ENCODE measurements at places on chromosomes 2 and 18.

GRCh38 chr2:135744760-135745314 lies 3.2 kb downstream of the UBXN4 start:
- no peak for DNase-seq

DNA sequence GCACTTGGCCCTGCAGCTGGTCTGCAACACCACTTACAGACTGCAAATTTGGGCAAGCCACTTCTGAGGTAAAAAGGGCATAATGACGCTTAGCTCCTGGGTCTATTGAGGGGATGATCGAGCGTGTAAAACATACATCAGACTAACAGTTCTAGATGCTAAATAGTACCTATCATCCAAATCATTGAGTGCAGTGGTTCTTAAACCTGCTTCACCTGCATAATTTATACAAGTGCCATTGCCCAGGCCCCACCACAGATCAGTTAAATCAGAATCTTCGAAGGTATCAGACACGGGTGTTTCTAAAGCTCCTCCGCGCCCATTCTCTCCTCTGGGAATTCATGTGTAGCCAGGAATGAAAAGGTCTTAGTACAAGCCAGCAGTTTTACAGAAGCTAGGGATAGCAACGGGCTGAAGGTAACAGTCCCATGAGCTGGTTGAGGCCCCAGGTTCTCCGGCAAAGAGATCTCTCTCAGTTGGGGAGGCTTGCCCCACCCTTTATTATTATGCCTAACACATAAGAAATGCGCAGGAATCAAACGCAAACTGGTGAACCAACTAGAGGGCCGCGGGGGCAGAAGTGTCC lies 737 bp upstream of the RNF181 start:
- DNase-seq, result no peak

DNA sequence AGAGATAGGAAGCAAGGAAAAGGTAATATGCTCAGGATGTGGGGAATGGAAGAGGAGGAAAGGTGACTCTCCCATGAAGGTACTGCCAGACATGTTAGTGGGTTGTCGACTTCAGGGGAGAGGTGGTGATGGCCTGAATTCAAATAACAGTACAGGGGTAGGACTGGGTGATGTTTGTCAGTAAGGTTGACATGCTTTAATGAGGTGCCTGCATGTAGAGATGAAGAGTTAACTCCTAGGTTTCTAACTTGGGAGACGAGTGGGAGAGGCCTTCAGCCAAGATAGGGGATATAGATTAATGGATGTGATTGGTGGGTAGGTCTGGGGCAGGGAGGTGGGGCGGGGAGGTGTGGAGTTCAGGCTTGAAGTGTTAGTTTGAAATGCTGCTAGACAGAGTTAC lies 2.6 kb downstream of the NAPG start:
- DNase-seq, result no peak

GRCh38 chr18:6255886-6256285 lies 158.8 kb downstream of the L3MBTL4 start:
- no peak for DNase-seq

DNA sequence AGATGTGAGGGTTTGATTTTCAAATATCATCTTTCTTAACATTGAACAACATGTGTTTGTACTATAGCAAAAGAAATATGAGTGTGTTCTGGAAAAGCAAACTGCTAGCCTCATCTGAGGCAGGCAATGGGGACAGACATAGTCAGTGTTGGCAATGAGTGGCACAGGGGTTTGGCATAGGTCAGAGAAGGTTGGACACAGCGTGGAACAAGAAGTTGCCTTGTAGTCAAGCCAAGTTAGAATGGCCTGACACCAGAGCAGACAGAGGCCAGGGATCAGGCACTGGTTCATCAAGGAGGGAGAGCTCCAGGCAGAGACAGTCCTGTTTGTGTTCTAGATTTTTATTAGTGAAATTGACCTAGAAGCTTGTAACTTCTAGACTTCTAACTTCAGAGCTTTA lies 100.8 kb upstream of the TANK start:
- no peak for DNase-seq

DNA sequence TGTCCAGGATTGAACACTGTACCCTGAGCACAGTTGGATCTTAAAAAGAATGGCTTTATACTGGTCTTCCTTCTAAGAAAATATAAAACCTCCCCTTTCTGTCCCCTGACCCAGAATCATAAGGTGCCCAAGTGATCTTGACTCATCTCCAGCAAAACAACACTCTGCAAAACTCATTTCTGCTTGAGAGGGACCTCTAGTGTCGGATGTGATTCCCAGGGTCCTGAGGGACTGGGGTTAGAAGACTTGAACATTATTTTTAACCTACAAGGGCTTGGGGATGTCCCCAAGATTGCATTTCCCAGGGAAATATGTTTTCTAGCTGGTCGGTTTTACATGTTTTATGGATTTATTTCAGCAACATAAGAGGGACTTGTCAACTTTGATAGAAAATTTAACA lies 1318.5 kb upstream of the CELF4 start:
- DNase-seq, result no peak

DNA sequence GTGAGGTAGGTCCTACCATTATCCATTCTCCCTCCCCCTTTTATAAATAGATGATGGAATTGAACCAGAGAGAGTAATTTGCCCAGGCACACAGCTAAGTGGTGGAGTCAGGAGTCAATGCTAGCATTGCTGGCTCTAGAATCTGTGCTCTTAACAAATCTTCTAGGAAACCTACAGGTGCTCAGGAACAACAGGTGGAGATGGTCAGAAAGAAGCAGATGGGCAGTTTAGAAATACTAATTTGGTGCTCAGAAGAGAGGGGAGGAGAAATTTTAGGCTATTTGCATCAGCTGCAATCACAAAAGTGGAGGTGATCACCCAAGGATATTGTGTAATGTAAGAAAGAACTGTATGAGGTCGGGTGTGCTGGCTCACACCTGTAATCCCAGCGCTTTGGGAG lies 219.4 kb upstream of the SMAD7 start:
- no peak for DNase-seq

- no peak for DNase-seq
Observed at GRCh38 chr18:42882122-42882521, 233.4 kb downstream of the RIT2 start.

DNA sequence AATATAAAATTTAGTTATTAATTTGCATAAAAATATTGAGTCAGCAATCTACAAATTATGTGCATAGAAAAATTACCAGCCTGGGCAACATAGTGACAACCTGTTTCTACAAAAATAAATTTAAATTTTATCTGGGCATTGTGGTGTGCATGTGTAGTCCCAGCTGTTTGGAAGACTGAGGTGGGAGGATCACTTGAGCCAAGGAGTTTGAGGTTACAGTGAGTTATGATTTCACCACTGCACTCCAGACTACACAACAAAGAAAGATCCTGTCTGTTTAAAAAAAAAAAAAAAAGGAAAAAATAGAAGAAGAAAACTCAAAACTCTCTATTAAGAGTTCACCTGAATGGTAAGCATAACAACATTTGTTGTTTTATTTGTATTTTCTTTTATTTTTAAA lies 1048.4 kb upstream of the CDH2 start:
- no peak for DNase-seq

GRCh38 chr2:55916473-55917049 lies 7.0 kb downstream of the EFEMP1 start:
- no peak for DNase-seq

DNA sequence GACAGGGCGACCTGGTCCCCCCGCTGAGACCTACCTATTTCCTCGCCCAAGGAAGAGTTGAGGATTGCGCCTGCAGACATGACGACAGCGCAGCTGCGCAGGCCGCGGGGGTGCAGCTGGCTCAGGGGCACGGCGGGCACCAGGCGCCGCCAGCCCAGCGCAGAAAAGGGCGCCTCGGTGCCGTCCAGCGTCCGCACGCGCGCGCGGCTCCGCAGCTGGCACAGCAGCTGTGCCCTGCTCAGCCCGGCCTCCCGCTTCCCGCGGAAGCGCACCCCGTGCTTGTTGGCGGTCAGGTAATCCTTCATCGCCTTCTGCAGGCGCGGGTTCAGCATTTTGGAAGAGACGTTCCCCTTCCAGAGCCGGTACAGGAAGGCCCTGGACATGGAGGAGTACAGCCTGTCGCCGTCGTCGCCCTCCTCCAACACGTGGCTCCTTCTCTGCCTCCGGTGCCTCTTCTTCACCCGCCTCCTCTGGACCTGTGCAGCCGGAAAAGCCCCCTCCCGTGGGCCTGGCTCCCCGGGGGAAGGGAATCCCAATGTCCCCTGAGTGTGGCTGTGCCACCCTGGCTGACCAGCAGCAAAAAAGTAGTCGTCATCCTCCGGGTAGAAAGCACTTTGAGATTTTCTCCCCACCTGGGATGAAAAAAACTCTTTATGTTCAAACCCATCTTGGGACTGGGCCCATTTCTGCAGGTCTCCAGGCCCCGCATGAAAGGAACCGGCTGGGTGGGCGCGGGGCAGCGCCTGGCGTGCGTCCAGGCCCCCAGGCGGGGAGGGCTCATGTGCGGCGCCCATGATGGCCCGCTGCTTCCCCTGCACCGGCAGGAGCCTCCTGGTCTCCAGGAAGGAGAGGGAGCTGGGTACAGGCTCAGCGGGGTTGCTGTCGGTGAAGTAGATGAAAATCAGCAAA lies 42.7 kb downstream of the ST6GAL2 start:
- DNase-seq, result no peak

DNA sequence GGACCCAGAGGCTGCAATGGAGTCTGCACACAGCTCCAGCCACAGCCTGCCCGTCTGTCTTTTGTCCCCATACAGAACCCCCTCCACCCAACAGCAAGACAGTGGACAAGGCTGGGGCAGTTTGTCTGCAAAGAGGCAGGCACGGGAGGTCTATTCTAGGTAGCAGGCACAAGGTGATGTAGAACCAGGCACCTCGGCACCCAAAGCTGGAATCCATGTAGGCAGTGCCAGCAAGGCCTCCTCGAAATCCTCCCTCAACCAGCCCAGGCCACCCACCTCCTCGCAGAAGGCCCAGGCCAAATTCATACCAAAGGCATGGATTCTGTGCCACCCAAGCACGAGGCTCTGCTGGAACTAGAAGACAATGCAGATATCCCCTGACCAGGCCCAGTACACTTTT lies 179.2 kb downstream of the TNS1 start:
- no peak for DNase-seq

DNA sequence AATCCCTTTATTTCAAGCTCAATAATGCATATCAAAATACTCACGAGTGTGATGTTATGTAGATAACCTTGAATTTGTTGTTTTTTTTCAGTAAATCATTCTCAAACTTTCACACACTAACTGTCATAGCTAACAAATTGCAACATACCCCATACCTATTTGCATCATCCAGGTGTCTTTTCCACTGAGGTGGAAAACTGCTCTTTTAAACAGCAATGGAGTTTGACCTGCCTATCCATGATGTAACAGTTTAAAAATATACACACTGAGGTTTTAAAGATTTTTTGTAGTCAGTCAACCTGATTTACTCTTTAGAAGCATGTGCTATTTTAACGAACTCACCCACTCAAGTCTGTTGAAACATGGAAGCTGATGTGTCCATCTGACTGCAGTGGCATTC lies 298.7 kb downstream of the RND3 start:
- no peak for DNase-seq

- DNase-seq, result no peak
Observed at GRCh38 chr18:79493801-79494211, 98.1 kb downstream of the NFATC1 start.

DNA sequence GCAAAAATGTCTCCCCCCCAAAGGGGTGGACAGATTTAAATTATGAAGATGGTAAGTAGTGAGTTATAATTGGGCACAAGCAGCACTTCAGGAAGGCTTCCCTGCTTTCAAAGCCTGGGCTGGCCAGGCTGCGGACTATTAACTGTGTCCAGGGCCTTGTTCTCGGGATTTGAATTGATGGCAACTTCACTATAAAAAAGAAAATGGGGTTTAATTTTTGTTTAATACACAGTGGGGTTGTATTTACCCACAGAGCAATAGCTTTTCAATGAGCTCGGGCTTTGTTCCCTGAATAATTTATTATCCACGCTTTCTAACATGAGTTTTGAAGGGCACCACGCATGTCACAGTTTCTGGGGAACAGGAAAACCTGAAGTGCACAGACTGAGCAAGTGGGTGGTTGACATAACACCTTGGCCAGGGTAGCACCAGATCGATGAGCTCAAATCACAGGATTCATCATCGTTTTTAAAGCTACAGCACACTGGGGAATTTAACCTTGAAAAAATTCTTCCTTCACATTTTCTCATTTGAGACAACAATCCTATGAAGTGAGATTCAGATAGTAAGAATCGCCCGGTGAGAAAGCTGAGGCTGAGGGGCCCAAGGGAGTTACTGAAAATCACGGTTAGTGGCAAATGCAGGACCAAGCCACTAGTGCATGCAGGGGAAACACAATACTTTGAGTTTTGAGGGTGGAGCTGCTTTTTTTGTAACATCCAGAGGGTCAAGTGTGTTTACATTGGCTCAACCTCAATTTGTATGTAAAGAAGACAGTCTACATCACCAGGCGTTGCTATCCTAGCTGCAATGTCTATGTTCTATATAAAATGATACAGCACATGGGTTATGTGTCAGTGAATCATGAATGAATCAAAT lies 28.9 kb upstream of the LMAN1 start:
- no peak for DNase-seq

GRCh38 chr2:173442542-173442941 lies 87.9 kb downstream of the CDCA7 start:
- DNase-seq, result no peak
